Islet precursor cell (in vitro differentiated cells): ENCODE measurements at places on chromosomes 6 and 20.

GRCh38 chr6:149065658-149066556 lies 251.6 kb upstream of the TAB2 start:
- DNase-seq: no peak

DNA sequence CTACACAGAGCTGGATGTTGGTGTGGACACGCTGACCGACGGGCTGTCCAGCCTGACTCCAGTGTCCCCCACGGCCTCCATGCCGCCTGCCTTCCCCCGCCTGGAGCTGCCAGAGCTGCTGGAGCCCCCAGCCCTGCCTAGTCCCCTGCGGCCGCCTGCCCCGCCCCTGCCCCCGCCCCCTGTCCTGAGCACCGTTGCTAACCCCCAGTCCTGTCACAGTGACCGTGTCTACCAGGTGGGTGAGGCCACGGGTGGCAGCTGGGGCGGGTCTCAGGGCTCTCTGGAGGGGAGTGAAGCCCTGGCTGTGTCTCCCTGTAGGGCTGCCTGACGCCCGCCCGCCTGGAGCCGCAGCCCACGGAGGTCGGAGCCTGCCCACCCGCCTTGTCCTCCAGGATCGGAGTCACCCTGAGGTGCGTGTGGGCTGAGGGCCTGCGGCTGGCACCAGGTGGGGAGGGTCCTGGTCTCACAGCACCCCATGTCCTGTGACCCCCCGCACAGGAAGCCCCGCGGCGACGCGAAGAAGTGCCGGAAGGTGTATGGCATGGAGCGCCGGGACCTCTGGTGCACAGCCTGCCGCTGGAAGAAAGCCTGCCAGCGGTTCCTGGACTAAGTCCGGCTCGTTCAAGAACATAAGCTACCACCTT lies 2.9 kb downstream of the SLC2A4RG start:
- no peak for DNase-seq

DNA sequence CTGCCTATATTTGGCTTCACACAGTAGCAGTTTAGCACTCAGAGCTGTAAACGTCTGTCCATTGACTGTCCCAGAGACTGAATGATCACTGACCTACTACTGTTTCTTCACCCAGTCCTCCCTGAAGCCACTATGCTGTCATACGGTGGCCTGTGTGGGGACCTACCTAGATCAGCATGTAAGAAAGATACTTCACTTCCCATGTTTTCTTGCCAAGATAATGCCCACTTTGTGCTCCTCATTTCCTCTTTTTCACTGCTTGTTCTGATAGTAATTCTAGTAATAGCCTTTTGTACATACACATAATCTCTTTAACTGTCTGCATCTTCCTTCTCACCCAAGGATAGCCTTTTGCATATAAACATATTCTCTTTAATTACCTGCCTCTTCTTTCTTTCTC lies 109.9 kb upstream of the TIAM2 start:
- no peak for DNase-seq

GRCh38 chr20:5222919-5223634 lies 93.7 kb downstream of the PROKR2 start:
- no peak for DNase-seq

DNA sequence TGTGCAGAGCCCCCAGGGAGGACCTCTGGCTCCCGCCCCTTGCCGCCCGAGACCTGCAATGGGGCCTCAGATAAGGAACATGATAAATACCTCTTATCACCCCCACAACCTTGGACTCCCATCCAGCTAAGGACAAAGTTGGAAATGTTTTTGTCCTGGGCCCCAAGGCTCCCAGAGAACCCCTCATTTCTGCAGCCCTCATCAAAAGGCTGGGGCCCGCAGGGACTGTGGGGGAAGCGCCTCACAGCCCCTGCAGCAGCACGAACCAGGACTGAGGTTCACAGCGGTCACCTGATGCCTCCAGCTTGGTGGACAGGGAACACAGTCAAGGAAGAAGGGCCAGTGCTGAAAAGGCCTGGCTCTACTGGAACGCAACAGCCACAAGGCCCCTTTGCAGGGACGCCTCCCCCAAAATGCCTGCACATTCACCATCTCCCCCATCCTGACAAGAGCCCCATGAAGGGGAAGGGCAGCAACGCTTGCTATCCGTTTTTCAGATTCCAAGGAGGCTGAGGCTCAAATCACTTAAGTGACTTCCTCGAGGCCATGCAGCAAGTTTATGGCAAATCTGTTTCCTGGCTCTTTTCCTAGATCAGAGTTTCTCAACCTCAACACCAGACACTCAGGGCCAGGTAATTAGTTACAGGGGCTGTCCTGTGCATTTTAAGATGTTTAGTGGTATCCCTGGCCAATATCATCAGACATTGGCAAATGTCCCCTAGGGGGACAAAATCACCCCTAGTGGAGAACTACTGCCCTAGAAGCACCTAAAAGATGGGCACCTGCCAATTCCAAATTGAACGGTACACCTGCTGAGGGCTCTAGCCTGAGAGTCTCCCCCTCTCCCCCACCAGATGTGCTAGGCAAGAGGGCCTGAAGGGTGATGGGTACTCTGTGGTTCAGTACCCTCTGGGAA lies 10.6 kb downstream of the TFEB start:
- no peak for DNase-seq

DNA sequence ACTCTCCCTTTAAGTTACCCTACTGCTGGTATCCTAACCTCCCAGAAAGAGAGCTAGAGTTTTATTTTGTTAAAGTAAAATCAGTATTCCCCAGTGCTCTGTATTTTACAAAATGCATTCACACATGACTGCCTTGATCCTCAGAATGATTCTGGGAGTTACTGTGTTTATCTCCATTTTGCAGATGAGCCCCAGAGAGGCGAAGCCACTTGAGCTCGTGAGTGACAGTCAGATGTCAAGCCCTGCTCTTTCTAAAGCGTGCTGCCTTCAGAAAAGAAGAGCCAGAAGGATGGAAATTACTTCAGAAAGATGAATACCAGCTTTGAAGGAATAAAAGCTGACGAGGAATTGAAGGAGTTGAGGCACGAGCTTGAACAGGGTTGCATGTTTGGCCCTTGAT lies 14.1 kb upstream of the OSER1 start:
- DNase-seq: no peak

DNA sequence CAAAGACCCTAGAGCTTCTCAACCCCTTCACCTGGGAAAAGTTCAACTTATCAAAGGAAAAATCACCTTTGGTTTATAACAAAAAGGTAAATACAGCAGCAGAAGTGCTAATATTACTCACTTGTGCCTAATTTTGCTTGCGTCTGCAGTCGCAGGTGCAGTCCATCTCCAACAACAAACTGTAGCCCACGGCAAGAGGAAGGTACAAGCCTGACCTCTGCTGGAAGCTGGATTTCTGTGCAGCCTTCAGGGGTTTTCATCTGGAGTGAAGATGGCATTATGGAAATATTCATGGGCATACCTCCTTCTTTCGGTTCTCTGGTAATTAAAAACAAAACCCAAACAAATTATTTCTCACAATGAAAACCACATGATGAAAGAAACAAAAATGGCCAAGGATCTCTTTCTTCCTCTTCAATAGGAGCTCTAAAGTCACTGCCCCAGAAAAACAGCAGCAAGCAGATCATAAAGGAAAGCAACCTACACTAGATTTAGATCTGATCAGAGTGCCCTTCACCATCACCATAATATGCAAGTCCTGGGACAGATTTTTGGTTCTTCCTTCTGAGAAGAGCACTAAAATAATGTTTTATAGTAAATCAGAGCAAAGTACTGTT lies 7.8 kb downstream of the UBE3D start:
- peak; percentile 73 for DNase-seq

GRCh38 chr20:1809131-1809572 lies 86.1 kb upstream of the SIRPA start:
- peak; percentile 90 for DNase-seq
